ENCODE measurements at places on chromosomes 5 and 9. TPM values are rescaled to one million over a fixed set of nuclear protein-coding genes. Genes with fewer than 3 reads are reported as not detected.

GRCh38 chr5:144484124-144484897, 313.6 kb downstream of the KCTD16 start:
- H3K27ac ChIP-seq: no peak overlapping the region
- H3K4me3 ChIP-seq: no peak overlapping the region
- H3K27me3 ChIP-seq: no peaks in the 10 kb centered on the region
- DNase-seq: no peak
- H3K4me1 ChIP-seq: no peaks in the 10 kb centered on the region

DNA sequence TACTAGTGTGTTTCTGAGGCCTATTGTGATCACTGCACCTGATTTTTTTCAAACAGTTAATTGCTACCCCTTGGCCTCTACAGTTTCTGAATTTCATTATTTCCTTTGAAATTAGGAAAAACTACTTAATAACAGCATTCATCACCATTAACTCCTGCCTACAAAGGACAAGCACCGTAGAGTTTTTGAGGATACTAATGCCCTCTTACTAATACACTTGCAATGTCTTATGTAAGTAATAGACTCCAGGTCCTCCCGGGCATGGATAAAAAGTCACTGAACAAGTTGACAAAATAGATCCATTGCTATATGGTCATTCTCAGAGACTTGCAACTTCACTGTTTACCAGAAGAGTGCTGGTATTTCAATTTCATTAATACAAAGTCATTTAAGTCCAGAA, 1172.5 kb downstream of the CDH12 start:
- H3K4me1 ChIP-seq: no peaks in the 10 kb centered on the region
- H3K4me3 ChIP-seq: no peak overlapping the region
- H3K27ac ChIP-seq: no peak overlapping the region
- DNase-seq: no peak

DNA sequence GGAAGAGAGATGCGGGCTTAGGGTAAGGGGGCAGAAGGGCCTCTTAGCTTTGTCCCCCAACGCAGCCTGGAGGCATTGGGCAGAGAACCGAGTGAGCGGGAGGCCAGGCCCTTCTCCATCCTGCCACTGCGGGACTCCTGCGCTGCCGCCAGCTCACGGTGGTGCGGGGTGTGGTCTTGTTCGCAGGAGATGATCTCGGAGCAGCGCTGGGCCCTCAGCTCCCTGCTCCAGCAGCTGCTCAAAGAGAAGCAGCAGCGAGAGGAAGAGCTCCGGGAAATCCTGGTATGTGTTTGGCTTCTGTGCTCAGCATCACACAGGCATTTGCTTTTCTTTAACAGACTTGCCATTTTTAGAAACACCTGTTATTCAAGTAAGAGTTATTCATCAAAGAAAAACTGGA, 41.3 kb downstream of the LRSAM1 start:
- H3K27me3 ChIP-seq: no peaks in the 10 kb centered on the region
- no peak for DNase-seq
- peaks cover under 1% of the 10 kb centered on the region for H3K36me3 ChIP-seq
- H3K27ac ChIP-seq: no peak overlapping the region

The IL4 gene
- total RNA-seq: not detected

- no peak overlapping the region for H3K4me3 ChIP-seq
- no peak overlapping the region for H3K27ac ChIP-seq
- H3K4me1 ChIP-seq: no peaks in the 10 kb centered on the region
Observed at GRCh38 chr5:62574599-62574998, 4.0 kb upstream of the LRRC70 start.

DNA sequence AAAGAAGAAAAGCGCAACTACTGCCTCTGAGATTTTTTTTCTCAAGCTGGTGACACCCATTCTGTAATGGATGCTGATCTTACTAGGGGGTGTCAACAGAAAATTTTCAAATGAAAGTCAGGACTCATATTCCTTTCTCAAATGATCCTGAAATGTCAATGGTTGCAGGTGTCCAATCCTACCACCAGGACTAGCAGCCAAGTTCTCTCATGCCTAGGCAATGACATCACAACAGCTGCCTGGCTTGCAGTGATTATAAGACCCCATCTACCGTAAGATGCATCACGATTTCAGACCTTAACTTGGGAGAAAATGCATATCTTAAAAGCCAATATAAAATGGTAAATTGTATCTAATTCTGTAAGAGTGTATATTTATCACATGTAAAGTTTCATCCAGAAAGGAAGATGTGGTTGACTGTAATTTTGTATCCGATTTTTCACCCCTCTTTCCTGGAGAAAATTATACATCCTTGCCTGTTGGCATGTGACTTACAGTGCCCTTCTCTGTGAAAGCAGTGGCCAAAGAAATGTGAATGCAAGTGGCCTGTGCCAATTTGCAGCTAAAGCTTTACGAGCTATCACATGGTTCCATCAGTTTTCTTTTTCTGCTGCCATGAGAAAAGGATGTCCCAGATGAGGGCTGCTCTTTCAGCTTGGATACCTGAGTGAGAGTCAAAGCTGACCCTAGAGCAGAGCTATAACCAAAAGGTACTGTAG, 104.4 kb downstream of the DENND1A start:
- H3K4me3 ChIP-seq: no peak overlapping the region
- H3K27ac ChIP-seq: no peak overlapping the region
- no peaks in the 10 kb centered on the region for H3K36me3 ChIP-seq
- no peak for DNase-seq

- no peaks in the 10 kb centered on the region for H3K4me1 ChIP-seq
- peak; percentile 98 for DNase-seq
- peak within 1 kb of the TSS; percentile 95 for H3K27ac ChIP-seq
Observed at GRCh38 chr5:38845526-38846378, at the start of gene OSMR. TSS of gene OSMR (plus strand) at chr5:38846012. CDS start at chr5:38869045, 23,033 bp downstream.

The ALDH1A1 gene
- total RNA-seq: 118 TPM

DNA sequence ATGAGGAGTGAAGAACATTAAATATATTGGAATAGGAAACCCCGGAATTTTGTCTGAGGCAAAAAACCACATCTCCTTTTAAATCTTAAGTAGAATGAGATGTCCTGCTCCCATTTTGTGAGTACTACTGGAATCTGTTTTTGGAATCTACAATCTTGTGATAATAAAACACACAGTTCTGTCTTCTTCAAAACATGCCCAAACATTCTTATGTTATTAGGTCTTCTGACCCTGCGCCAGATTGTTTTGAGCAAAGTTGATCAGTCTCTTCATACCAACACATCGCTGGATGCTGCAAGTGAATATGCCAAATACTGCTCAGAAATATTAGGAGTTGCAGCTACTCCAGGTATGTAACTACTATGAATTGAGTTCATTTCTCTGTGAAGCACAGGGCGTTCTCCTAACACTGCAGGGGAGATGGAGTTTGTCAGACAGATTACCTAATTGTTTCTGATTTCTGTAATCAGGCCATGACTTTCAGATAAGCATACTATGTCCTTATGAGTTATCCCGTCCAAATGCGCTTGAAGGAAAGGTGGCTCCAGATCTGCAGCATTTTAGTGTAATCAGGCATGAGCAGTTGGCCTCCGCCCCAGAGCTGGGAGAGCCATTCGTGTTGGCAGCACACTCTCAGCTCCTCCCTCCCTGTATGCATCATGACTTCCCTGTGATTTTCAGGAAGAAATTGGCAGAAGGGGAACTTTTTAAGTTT, 88.0 kb downstream of the NLN start:
- no peak overlapping the region for H3K27ac ChIP-seq
- H3K4me3 ChIP-seq: no peak overlapping the region
- H3K4me1 ChIP-seq: peaks cover 2% of the 10 kb centered on the region
- H3K27me3 ChIP-seq: no peaks in the 10 kb centered on the region
- H3K36me3 ChIP-seq: no peaks in the 10 kb centered on the region
- peak; percentile 86 for DNase-seq

The ATG12 gene
- total RNA-seq: 52.5 TPM

DNA sequence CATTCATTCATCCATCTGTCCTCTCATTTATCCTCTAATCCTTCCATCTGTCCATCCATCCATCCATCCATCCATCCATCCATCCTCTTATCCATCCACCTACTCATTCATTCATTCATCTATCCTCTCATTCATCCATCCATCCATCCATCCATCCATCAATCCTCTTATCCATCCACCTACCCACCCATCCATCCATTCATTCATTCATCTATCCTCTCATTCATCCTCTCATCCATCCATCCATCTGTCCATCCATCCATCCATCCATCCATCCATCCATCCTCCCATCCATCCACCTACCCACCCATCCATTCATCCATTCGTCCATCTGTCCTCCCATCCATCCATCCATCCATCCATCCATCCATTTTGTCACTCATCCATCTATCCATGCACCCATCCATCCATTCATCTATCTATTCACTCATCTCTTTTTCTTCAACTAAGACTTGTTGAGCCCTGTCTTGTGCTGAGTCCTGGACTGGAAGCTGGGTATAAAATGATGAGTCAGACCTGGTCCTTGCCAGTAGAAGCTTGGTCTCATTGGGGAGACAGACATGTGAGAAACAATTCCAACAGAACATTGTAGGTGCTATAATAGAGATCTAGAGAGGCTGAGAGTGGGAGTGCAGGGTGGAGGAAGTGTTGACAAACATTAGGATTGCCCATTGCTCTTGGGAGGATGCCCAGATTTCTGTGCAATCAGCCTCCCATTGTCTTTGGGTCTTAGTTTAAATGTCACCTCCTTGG, 55.0 kb upstream of the IER5L start:
- no peaks in the 10 kb centered on the region for H3K27me3 ChIP-seq
- H3K36me3 ChIP-seq: no peaks in the 10 kb centered on the region

The INVS gene
- total RNA-seq: 33.3 TPM

GRCh38 chr5:88671505-88672499, 211.2 kb downstream of the MEF2C start:
- no peaks in the 10 kb centered on the region for H3K36me3 ChIP-seq
- no peak overlapping the region for H3K4me3 ChIP-seq
- peak; percentile 21 for DNase-seq
- no peak overlapping the region for H3K27ac ChIP-seq
- H3K4me1 ChIP-seq: no peaks in the 10 kb centered on the region

GRCh38 chr5:160011471-160011870, 2.5 kb downstream of the TTC1 start:
- H3K36me3 ChIP-seq: no peaks in the 10 kb centered on the region
- H3K27ac ChIP-seq: no peak overlapping the region
- no peak overlapping the region for H3K4me3 ChIP-seq

The PCDHA9 gene
- total RNA-seq: 0.36 TPM

DNA sequence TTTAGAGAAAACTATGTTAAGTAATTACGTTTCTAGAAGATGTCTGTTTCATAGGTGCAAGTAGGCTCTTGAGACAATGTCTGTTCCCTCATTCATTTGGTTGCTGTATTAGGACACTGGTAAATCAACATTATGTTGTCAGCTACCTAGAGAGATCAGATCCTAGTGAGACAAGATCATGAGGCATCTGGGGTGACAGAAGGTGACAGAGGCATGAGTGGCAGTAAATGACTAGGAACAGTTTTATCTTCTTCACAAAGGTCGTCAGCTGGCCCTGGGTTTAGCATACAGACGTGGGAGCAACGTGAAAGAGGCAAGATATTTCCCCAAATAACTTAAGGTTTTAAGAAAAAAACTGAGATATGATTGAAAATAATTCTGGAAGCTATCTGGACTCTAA, 1926.3 kb upstream of the WWC1 start:
- H3K4me3 ChIP-seq: no peak overlapping the region
- H3K4me1 ChIP-seq: no peaks in the 10 kb centered on the region
- no peaks in the 10 kb centered on the region for H3K36me3 ChIP-seq
- H3K27ac ChIP-seq: no peak overlapping the region

- no peak overlapping the region for H3K27ac ChIP-seq
- no peak overlapping the region for H3K4me3 ChIP-seq
- no peaks in the 10 kb centered on the region for H3K27me3 ChIP-seq
- no peaks in the 10 kb centered on the region for H3K4me1 ChIP-seq
Observed at GRCh38 chr5:74993743-74994142, 58.6 kb downstream of the GCNT4 start.

DNA sequence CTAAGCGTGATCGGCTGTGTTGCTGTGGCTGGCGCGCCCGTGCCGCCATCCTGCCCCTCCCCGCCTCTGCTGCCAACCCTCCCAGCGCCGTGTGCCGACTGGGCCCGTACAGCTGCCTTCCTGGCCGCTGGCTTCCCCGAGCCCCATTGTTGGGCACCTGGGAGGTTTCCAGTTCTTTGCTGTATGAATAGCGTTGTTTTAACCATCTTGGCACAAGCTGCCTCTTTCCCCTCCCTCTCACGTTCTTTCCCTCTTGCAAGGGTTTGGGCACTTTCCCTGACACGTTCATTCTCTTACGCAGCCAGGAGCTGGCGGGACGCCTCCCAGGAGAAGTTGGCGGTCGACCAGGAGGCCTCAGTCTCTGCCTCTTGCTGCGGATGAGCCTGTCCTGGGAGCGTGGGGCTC, 43.1 kb upstream of the RXRA start:
- H3K36me3 ChIP-seq: no peaks in the 10 kb centered on the region
- peak overlapping the region; percentile 6 for H3K27ac ChIP-seq
- peak; percentile 93 for DNase-seq
- no peaks in the 10 kb centered on the region for H3K27me3 ChIP-seq
- H3K4me3 ChIP-seq: no peak overlapping the region

- H3K4me1 ChIP-seq: no peaks in the 10 kb centered on the region
- H3K36me3 ChIP-seq: no peaks in the 10 kb centered on the region
- no peaks in the 10 kb centered on the region for H3K27me3 ChIP-seq
- H3K4me3 ChIP-seq: no peak overlapping the region
Observed at GRCh38 chr5:56085193-56085592, 90.4 kb upstream of the IL6ST start.

The OR1J2 gene
- not detected for total RNA-seq

DNA sequence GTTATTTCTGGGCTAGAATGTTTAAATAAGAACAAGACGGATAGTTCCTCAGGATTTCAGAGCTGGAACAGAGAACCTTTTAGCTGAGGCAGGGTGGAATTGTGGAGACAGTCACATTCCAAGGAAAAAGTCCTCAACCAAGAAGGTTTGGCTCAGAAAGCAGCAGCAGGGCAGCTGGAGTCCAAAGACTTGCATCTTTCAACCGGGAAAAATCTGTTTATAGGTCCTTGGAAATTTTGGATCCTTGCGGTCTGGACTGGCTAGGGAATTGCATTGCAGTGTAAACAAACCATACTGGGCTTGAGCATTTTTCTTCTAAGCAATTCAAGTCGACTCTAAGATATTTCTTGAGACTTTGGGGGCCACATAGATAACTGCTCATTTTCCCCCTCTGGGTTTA, 40.8 kb upstream of the HMHB1 start:
- H3K4me1 ChIP-seq: no peaks in the 10 kb centered on the region
- no peak overlapping the region for H3K27ac ChIP-seq
- H3K4me3 ChIP-seq: no peak overlapping the region
- H3K36me3 ChIP-seq: no peaks in the 10 kb centered on the region
- no peaks in the 10 kb centered on the region for H3K27me3 ChIP-seq
- no peak for DNase-seq

The ZDHHC11B gene
- total RNA-seq: 5.9 TPM

GRCh38 chr9:131206495-131206894, 69.8 kb downstream of the FAM78A start:
- no peak overlapping the region for H3K27ac ChIP-seq
- no peaks in the 10 kb centered on the region for H3K27me3 ChIP-seq
- no peak for DNase-seq
- peaks cover 6% of the 10 kb centered on the region for H3K36me3 ChIP-seq
- no peaks in the 10 kb centered on the region for H3K4me1 ChIP-seq

The SPOCK1 gene
- 67.8 TPM for total RNA-seq

GRCh38 chr5:158998793-158999325, 100.9 kb downstream of the EBF1 start:
- peaks cover 19% of the 10 kb centered on the region for H3K4me1 ChIP-seq
- no peak for DNase-seq
- peak overlapping the region; percentile 67 for H3K27ac ChIP-seq
- no peaks in the 10 kb centered on the region for H3K27me3 ChIP-seq
- no peaks in the 10 kb centered on the region for H3K36me3 ChIP-seq
- H3K4me3 ChIP-seq: no peak overlapping the region

Measured in aorta (tissue), 5 donors.